ENCODE measurements at places on chromosomes 16 and 17. TPM values are rescaled to one million over a fixed set of nuclear protein-coding genes. Genes with fewer than 3 reads are reported as not detected.

CCR7 gene
- 0.44 TPM for total RNA-seq

GRCh38 chr17:38363016-38363415 lies 11.4 kb downstream of the SOCS7 start:
- no peaks in the 10 kb centered on the region for H3K27me3 ChIP-seq
- H3K4me3 ChIP-seq, result no peak overlapping the region
- H3K4me1 ChIP-seq, result peaks cover 3% of the 10 kb centered on the region
- H3K36me3 ChIP-seq, result no peaks in the 10 kb centered on the region
- DNase-seq, result no peak

DNA sequence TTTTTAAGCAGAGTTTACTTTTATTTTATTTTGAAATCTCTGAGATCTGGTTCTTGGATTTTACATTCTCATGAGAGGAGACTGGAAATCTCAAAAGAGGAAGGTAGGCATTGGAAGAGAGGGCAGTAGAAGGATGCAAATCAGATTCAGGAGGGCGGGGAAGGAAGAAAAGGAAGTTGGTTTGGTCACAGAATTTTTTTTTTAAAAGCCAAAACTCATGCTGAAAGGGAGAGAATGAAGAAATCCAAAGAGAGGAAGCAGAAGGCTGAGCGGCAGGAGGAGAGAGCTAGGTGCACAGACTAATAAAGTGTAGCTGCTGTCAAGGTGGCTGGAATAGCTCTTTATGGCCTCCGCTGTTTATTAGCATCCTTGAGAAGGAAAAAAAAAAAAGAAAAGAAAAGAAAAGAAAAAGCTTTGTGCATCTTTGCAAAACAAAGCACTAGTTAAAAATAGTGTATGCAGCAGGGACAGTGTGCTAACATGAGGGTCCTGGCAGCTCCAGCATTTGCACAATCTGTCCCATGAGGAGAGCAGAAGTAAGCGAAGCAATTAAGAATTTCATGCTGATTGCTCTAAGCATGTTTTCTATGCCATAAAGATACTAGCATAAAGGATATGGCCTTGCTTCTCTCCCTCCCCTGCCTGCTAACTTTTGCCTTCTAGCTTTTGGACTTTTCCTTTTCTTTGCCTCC lies 194.2 kb downstream of the ZFHX3 start:
- no peak for DNase-seq
- H3K27ac ChIP-seq, result no peak overlapping the region
- no peaks in the 10 kb centered on the region for H3K36me3 ChIP-seq
- no peak overlapping the region for H3K4me3 ChIP-seq
- no peaks in the 10 kb centered on the region for H3K27me3 ChIP-seq

DNA sequence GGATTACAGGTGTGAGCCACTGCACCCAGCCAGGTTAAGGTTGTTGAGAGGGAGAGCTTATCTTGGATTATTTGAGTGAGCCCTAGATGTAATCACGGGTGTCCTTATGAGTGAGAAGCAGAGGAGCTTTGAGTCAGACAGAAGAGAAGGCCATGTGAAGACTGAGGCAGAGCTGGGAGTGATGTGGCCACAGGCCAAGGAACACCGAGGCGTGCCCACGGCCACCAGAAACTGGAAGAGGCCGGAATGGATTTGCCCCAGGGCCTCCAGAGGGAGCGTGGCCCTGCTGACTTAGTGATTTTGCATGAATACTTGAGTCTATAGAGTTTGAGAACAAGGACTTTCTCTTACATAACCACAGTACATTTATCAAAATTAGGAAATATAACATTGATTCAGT lies 137.7 kb downstream of the RPTOR start:
- no peak for DNase-seq
- H3K4me1 ChIP-seq, result no peaks in the 10 kb centered on the region
- H3K4me3 ChIP-seq, result no peak overlapping the region
- H3K27me3 ChIP-seq, result no peaks in the 10 kb centered on the region
- no peak overlapping the region for H3K27ac ChIP-seq
- H3K36me3 ChIP-seq, result no peaks in the 10 kb centered on the region

DNA sequence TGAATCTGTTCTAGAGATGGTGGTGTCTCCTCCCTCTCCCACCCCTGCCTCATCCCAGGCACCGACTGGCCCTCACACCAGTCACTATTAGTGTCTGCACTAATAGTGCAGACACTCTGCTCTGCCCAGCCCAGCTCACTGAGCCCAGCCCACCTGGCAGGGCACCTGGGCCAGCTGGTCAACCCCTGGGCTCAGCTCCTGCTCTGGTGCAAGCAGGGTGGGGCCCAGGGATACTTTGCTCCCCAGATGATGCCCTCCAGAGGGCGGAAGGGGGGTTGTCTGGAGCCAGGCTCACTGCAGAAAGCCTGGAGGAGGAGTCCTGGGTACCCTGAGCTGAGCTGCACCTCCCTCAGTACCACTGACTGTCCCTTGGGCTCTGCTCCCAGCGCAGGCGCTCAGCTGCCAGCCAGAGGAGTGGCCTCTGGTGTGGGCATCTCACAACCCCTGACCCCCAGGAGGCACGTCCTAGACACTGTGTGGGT lies 14.5 kb downstream of the RAB11FIP4 start:
- H3K27ac ChIP-seq, result no peak overlapping the region
- no peaks in the 10 kb centered on the region for H3K4me1 ChIP-seq
- DNase-seq, result no peak

- no peaks in the 10 kb centered on the region for H3K36me3 ChIP-seq
- no peak overlapping the region for H3K4me3 ChIP-seq
- DNase-seq, result no peak
- no peaks in the 10 kb centered on the region for H3K27me3 ChIP-seq
Observed at GRCh38 chr17:81434072-81434471, 38.8 kb downstream of the BAHCC1 start.

DNA sequence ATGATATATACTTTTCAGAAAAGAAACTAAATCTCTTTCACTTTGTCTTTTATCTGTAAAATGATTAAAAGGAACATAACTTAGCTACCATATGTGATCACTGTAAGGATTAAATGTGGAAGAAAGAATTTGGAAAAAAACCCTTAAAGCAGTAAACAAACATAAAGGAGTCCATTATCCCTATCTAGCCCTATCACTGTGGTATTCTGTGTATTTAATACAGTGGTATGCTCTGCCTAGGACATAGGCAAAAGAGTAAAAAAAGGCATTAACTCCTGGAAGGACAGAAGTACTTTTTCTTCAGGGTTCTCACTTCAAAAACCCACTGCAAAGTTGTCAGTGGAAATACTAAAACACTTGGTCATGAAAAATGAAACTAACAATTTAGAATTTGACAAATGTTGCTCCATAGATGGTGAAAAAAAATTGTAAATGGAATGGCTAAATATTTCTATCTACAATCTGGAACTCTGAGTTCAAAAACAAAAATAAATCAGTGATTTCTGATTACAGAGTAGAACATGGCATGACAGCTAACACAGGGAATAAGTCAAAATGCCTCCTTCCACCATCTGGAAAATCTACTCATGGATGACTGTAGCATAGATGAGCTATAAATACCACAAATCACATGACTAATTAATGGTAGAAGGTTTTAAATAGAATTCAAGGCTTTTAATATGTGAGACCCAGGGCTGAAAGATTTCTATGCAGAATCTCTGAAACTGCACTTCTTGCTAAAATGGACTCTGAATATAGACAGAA lies 140.1 kb downstream of the ITFG1 start:
- H3K27me3 ChIP-seq, result no peaks in the 10 kb centered on the region
- DNase-seq, result no peak
- H3K36me3 ChIP-seq, result no peaks in the 10 kb centered on the region
- no peaks in the 10 kb centered on the region for H3K4me1 ChIP-seq
- H3K27ac ChIP-seq, result no peak overlapping the region
- no peak overlapping the region for H3K4me3 ChIP-seq

DNAI2 gene
- total RNA-seq, result not detected

DNA sequence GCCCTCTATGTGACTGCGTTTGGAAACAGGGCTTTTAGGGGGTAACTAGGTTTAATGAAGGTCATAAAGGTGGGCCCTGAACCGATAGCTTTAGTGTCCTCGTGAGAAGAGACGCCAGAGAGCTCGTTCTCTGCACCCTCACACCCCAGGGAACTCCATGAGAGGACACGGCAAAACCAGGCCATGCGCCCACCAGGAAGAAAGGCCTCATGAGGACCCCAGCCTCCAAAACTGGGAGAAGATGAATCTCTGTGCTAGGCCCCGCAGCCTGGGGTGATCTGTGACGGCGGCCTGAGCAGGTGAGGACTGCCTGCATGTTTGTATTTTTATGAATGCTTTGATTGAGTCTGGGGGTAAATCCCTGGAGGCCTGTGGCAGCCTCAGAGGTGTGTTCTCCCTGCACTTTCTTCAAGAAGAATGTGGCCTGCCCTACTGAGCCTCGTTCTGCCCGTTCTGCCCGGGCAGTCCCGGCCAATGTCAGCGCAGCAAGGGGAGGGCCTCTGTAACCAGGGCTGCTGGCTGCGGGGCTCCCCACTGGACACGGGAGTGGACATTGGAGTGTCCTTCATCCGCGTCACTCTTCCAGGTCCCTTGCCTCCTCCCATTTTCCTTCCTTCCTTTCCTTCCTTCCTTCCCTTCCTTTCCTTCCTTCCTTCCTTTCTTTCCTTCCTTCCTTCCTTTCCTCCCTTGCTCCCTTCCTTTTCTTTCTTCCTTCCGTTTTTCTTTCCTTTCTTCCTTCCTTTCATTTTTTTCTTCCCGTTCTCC lies 6.8 kb upstream of the RNF213 start:
- no peaks in the 10 kb centered on the region for H3K36me3 ChIP-seq
- no peak overlapping the region for H3K4me3 ChIP-seq
- H3K27me3 ChIP-seq, result no peaks in the 10 kb centered on the region
- H3K27ac ChIP-seq, result peak overlapping the region; percentile 98
- peaks cover 56% of the 10 kb centered on the region for H3K4me1 ChIP-seq
- no peak for DNase-seq

NMRAL1 gene
- total RNA-seq, result 109 TPM

ZSCAN10 gene
- total RNA-seq, result 0.21 TPM

GRCh38 chr16:49824593-49824992 lies 31.3 kb downstream of the ZNF423 start:
- H3K27me3 ChIP-seq, result no peaks in the 10 kb centered on the region
- no peak for DNase-seq
- H3K4me1 ChIP-seq, result no peaks in the 10 kb centered on the region
- H3K27ac ChIP-seq, result no peak overlapping the region
- no peaks in the 10 kb centered on the region for H3K36me3 ChIP-seq

GRCh38 chr17:4544135-4544950 lies 10.8 kb downstream of the MYBBP1A start:
- no peak overlapping the region for H3K27ac ChIP-seq
- no peak for DNase-seq
- no peak overlapping the region for H3K4me3 ChIP-seq
- H3K4me1 ChIP-seq, result no peaks in the 10 kb centered on the region

DNA sequence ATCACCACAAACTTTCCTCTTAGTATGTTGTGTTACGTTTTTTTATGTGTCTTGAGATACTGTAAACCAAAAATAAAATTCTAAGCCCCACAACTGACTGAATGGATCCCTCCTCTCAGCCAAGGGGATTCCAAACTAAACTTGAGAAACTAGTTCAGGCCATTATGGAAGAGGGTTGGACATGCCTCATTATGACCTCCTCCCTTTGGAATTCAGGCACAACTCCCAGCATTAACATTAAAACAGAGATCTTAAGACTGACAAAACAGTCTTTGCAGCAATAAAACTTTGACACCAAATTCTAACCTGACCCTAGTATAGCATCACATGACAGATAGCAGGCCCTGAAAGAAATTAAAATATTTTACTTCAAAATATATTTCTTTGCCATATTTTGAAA lies 51.1 kb upstream of the SLC47A1 start:
- DNase-seq, result no peak
- H3K27me3 ChIP-seq, result no peaks in the 10 kb centered on the region
- H3K27ac ChIP-seq, result no peak overlapping the region
- H3K4me1 ChIP-seq, result no peaks in the 10 kb centered on the region

EFCAB5 gene
- 0.39 TPM for total RNA-seq

DNA sequence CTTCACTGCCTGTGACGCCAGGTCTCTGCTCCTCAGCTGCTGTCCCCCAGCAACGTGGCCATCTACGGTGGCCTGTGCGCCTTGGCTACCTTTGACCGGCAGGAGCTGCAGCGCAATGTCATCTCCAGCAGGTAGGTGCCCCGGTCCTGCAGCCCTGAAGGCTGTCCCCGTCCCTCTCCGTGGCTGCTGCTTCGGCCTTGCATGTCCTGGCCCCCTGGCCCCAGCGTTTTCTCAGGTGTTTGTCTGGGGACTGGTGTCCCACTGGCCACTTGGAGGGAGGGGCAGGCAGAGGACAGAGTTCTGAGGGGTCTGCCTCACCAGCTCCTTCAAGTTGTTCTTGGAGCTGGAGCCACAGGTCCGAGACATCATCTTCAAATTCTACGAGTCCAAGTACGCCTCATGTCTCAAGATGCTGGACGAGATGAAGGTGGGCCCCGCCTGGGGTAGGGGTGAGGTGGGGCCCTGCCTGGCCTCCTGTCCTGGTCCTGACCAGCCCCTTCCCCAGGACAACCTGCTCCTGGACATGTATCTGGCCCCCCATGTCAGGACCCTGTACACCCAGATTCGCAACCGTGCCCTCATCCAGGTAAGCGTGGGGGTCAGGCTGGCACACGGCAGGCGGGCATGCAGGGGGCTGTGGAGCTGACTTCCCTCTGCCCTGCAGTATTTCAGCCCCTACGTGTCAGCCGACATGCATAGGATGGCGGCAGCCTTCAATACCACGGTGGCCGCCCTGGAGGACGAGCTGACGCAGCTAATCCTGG lies 4.4 kb downstream of the GPS1 start:
- peaks cover 10% of the 10 kb centered on the region for H3K36me3 ChIP-seq
- DNase-seq, result no peak
- H3K4me1 ChIP-seq, result peaks cover 26% of the 10 kb centered on the region

- H3K36me3 ChIP-seq, result no peaks in the 10 kb centered on the region
- peaks cover 11% of the 10 kb centered on the region for H3K4me1 ChIP-seq
- no peak for DNase-seq
- H3K27ac ChIP-seq, result no peak overlapping the region
Observed at GRCh38 chr16:20884240-20884556, 16.0 kb downstream of the DCUN1D3 start.

All from Panc1 (cell line).